Stimulated activated CD4-positive, alpha-beta T cell treated with anti-CD3 and anti-CD28 coated beads, Interleukin-2, amount 100 ng/mL, for 24 hours (primary cell): ENCODE measurements at places on chromosomes 1 and 21.

GRCh38 chr1:153677718-153678518 is 570 bp upstream of the NPR1 start:
- peak; percentile 61 for DNase-seq

DNA sequence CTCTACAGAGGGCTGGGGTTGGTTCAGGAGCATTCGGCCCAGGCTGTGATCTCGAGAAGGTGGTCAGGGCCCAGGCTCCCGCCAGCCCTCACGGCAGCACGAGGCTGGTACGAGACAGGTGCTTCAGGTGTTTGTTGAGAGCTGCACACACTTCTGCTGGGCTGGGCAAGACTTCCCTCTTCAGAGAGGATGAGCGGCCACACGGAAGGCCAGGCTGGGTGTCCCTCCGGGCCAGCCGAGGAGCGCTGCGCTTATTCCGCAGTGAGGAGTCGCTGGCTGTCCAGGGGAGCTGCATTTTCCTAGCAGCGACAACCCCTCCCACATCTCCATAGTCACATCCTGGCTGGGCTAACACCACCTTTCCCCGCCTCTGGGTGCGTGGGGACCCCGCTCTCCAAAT is 50.5 kb downstream of the PDE9A start:
- DNase-seq: no peak

GRCh38 chr1:206960676-206961386 is 9.4 kb downstream of the FCAMR start:
- DNase-seq: no peak

- peak; percentile 83 for DNase-seq
Measured at GRCh38 chr1:183281553-183282091, 95.6 kb downstream of the LAMC2 start.

- DNase-seq: no peak
Measured at GRCh38 chr1:68338081-68338480, 105.8 kb upstream of the WLS start.

DNA sequence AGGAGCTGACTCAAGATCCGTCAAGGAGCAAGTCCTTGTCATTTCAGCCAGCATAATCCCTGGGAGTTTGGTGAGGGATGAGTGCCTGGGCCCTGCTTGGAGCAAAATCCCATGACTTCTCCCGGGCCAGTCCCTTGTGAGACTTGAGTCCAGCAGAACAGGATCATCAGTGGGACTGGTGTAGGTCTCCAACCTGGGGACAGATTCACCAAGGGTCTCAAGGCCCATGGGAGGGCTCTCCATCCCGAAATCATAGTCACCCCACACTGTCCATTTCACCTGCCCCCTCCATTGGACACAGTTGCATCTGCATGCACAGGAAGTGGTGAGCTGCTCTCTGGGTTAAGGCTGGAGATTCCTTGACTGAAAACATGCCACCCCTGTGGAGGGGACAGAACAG is 178.2 kb downstream of the FOXD2 start:
- no peak for DNase-seq

DNA sequence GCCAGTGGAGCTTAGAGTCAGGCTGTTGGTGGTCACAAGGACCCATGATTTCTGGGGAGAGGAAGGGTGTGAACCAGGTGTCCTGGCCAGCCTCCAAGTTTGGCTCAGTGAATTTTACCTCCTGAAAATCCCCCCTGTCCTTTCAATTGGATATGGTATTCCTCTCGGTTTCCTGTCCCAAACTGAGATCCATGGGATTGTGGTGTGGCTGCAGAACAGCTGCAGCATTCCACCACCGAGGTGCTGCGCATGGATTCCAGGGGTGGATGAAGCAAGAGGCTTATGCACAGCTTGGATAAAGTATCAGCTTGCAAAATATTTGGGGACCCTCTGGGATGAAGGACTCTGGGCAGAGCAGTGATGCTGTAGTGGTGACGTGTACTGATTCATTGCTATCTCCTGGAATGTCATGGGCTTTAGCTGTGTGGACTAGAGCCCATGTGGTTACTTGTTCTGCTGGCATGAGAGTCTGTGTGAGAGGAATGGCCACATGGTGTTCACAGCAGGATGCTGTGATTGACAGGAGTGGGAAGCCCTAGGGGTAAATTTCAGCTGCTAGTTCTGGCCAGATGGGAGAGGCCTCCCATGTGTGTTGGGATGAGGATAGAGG is 148.7 kb upstream of the SPAG17 start:
- no peak for DNase-seq

DNA sequence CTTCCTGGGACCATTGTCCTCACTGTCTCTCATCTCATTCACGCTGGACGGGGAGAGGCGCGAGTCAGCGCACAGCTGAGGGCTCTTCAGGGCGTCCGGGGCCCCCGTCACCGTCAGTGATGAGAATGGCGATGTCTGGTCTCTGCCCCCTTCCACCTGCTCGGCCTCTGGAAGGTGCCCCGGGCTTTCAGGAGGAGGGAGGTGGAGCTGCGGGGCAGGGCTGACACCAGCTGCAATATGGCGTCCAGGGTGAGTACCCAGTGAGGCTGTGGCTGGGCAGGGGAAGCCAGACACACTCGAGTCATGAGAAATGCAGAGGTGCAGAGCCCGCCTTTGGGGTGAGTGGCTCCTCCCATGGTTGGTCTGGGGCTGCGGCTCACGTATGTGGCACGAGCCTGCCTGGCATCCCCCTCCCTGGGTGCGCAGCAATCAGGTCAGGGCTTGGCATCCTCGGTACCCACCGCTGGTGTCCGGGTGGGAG is 15.1 kb downstream of the MORN1 start:
- DNase-seq: no peak

- no peak for DNase-seq
Measured at GRCh38 chr1:96944432-96945092, 223.0 kb downstream of the PTBP2 start.

- peak; percentile 36 for DNase-seq
Measured at GRCh38 chr1:7975212-7975865, 13.8 kb downstream of the PARK7 start.

DNA sequence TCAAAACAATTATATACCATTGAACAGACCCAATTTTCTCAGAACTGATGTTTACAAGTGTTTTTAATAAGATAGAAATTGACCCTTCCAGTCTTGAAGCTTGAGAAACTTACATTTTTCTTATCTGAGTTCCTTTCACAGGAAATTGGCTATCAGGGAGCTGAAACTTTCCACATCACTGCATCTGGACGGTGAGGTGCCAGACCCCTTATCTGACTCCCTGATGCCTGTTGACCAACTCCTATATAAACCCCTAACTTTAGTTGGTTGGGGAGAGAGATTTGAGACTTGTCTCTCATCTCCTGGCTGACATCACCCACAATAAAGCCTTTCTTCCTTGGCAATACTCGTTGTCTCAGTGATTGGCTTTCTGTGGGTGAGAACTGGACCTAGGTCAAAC is 31.4 kb downstream of the LACTBL1 start:
- no peak for DNase-seq

DNA sequence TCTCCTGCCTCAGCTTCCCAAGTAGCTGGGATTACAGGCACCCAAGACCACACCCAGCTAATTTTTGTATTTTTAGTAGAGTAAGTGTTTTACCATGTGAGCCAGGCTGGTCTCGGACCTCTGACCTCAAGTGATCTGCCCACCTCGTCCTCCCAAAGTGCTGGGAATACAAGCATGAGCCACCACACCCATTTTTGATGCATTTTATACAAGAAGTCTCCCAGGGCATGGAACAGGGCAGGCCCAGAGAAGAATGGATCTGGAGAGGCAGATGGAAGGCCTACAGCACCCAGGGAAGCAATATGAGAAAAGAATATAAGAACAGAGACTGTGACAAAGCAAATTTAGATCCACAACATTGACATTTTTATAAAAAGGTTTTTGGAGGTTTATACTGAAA is 18.8 kb upstream of the IFNAR1 start:
- DNase-seq: no peak

DNA sequence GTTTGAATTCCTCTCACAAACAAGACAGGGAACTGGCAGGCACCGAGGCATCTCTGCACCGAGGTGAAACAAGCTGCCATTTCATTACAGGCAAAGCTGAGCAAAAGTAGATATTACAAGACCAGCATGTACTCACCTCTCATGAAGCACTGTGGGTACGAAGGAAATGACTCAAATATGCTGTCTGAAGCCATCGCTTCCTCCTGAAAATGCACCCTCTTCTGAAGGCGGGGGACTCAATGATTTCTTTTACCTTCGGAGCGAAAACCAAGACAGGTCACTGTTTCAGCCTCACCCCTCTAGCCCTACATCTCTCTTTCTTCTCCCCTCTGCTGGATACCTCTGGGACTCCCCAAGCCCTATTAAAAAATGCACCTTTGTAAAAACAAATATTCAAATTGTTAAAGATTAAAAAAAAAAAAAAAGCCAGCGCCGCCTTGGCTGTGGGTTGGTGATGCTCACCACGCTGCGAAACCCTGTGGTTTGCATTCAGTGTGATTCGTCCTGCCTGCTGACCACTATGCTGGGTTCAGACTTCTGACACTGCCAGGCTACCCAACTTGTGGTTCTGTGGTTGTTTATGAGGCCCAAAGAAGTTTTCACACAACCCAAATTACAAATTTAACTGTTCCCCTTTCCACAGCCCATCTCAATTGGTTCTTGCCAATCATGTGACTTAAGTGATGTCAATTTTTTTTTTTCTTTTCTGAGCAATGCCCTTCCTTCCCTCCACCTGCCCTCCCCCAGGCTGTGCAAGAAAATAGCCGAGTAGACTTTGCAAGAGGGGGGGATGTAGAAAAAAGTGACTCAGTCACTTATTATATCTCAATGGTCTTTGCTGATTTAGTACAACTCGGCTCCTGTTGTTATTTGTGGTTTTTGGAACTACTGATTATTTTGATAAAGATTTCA is at the start of gene RUNX1:
TSS of gene RUNX1 (minus strand) at position 597 of the 912 bp plus-strand sequence.
- DNase-seq: peak; percentile 80

DNA sequence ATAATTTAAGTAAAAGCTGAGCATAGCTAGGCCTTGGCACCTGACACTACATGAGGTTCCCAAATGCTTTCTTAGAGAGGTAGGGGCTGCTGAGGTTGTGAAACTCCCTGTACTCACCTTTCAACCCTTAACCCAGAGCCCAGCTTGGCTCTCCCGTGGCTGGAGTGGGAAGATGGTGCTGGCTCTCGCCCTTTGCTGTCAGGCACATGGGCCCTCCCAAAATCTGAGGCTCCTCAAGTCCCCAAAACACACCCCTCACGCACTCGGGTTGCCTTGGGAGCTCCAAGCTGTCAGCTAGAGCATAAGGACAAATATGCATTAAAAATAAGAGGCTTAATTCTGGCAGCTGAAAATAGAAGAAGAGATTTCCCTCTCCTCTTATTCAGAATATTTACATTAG is 46.7 kb upstream of the PLPPR4 start:
- no peak for DNase-seq

DNA sequence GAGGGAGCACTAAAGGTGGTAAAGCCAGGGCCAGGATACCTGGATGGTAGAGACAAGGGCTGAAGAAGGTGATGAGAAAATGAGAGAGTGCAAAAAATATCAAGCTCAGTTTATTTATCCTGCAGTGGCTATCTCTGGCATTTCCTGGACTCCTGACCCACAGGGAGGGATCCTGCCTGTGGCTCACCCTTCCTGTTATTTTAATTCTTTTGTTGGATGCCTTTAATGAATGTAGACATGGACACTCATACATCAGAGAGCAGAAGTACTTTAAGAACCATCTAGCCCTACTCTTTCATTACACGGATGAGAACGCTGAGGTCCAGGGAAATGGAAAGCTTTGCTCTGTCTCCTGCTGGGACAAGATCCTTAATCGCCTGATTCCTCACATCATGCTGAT is 20.6 kb downstream of the JUN start:
- no peak for DNase-seq

- no peak for DNase-seq
Measured at GRCh38 chr1:226838456-226838855, 32.0 kb upstream of the PSEN2 start.

GRCh38 chr1:184945678-184946412 is 28.5 kb downstream of the NIBAN1 start:
- no peak for DNase-seq

DNA sequence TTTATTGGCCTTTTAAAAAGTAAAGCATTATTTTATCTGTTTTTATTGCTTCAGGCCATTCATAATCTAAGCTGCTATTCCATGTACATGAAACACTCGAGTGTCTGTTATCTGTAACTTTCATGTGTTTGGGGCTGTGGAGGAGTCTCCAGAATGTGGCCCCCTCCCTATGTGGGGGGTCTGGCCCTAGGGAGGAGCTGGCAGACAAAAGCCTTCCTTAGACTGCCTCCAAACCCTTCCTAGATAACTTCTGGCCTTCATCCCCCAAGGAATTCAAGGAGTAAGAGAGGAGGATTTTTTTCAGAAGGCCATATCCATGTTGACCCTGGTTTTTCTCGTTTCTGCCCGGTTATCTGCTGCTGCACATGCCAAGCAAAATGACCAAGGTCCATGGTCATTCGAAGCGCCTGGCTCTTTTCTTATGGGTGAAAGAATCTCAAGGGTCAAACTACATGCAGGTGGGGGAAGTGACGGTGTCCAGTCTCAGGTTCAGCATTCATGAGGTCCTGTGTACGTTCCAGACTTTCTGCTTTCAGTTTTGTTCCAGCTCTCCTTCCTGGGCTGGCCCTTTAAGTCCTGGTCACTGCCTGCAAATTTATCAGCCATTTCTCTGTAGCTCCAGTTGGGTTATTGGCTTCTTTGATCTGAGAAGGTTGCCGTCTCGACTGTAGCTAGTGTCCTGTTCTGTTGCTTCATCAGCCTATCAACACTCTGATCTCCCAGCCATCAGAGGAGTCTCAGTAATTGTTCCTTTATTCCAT is 8.3 kb downstream of the TENT5C start:
- no peak for DNase-seq

DNA sequence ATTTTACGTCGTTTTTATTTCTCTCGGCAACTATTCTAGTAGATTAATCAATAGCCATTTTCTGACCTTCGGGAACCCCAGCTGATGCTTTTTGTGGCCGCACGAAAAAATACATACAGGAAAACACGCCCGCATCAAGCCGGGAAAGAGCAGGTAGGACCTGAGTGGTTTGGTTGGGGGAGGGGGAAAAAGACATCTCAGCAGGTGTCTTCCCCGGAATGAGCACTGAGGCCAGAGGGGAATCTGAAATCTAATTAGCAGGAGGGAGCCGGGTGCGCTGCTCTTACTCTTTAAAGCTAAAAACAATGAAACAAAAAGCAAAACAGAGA is 618 bp upstream of the FOXD3 start:
- no peak for DNase-seq

DNA sequence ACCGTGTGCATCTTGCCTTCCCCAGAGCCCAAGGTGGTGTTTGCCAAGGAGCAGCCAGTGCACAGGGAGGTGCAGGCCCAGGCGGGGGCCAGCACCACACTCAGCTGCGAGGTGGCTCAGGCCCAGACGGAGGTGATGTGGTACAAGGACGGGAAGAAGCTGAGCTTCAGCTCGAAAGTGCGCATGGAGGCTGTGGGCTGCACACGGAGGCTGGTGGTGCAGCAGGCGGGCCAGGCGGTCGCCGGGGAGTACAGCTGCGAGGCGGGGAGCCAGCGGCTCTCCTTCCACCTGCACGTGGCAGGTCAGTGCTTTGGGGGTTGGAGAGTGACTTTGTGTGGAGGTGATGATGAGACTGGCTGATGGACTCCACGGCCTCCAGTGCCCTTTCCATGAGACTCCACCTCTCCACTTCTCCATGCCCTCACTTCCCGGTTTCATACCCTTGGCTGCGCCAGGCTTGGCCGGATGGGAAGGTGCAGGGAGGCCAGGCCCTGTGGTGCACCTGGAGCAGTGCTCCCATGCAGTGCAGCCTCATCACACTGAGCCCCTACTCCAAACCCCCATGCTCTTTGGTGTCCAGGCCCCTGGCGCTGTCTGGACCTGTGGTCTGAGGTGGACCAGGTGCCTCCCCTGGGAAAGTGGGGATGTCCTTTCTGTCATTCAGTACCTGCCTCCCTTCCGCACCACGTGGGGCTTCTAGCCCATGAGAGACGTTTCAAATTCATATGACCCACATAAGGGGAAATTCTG is 49.0 kb downstream of the OBSCN start:
- no peak for DNase-seq

GRCh38 chr21:27569831-27570230 is 602.9 kb upstream of the ADAMTS5 start:
- no peak for DNase-seq
